8988T (cell line): ENCODE measurements at places on chromosomes 13 and 19.

DNA sequence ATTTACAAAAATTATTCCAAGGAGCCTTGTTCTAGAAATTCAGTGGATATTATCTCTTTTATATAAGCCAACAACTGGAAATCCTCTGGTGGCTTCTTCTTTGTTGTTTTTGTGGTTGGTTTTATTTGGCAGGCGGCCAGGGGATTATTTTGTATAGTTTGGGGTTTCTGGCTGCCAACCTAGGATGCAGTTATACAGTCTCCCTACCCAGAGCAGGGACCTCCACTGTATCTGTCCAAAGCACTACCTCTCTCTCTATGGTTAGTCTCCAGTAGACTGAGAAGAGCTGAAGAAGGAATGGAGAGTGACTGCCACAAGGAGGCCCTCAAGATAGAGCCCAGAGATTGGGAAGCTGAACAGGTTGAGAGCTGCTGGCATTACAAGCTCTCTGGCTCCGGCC is 80.2 kb downstream of the ZAR1L start:
- no peak for DNase-seq

DNA sequence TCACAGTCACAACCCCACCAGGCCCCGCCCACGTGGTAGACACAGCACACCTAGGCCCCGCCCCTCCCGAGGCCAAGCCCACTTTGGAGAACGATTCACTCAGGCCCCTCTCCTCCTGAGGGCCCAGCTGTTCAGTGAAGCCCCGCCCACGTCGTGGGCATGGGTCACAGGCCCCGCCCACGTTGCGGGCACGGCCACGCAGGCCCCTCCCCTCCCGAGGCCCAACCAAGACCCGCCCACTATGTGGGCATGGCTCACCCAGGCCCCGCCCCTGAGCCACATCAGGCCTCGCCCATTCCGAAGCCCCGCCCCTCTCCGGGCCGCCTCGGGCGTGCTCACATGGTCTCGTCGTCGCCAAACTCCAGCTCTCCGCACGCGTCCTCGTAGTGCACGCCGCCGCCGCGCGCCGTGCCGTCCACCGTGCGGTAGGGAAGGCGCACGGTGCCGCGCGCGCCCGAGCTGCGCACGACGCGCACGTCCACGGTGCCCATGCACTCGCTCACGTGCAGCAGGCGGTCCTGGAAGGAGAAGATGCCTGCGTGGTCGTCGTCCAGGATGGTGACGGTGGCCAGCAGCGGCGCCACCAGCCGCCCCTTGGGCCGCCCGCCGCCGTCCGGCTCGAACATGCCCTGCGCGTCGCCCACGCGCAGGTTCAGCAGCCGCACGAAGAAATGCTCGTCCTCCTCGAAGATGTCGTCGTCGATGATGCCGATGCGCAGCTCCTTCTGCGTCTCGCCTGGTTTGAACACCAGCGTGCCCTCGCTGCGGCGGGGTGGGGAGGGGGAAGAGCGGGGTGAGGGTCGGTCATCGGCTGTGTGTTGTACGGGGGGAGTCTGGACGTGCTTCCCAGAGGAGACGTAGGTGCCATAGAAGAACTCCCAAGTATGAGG is 24.0 kb downstream of the SLC8A2 start:
- DNase-seq, result no peak

- DNase-seq, result no peak
Measured at GRCh38 chr19:23817519-23817918, 58.8 kb upstream of the ZNF681 start.

DNA sequence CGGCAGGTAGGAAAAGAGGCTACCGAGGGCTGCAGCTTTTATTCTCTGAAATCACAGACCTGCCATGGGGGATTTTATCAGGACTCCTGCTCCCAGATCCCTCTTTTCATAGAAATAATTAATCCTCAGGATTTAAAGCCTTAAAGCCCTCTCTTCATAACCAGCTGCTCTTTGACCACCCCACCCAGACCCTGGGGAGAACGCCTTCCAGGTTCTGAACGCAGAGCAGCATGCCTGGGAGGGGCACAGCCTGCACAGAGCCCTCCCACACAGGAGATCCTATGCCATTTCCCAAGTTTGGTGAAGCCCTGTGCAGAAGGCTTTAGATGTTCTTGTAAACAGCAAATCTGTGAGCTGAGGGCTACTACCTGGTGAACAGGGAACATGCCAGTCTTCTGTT is 91.1 kb downstream of the STOML3 start:
- no peak for DNase-seq

DNA sequence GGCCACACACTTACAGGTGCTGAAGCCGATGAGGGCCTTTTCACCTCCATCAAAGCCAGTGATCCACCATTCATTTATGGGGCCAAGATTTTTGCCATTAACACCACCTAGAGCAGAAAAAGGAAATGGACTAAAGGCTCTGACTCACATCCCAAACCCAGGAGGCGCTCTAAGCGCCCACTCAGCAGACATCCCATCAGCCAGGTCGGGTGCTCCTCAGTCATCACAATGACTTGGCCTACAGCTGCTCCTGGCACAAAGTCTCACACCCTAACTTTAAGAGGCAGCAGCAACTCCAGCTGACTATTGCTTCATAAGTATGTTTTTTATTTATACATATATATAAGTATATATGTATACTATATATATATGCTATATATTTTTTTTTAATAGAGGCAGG is 36.1 kb upstream of the EIF3G start:
- no peak for DNase-seq
